Right ventricle myocardium superior (tissue), 1 donor: ENCODE measurements at places on chromosomes 11 and 22.

DNA sequence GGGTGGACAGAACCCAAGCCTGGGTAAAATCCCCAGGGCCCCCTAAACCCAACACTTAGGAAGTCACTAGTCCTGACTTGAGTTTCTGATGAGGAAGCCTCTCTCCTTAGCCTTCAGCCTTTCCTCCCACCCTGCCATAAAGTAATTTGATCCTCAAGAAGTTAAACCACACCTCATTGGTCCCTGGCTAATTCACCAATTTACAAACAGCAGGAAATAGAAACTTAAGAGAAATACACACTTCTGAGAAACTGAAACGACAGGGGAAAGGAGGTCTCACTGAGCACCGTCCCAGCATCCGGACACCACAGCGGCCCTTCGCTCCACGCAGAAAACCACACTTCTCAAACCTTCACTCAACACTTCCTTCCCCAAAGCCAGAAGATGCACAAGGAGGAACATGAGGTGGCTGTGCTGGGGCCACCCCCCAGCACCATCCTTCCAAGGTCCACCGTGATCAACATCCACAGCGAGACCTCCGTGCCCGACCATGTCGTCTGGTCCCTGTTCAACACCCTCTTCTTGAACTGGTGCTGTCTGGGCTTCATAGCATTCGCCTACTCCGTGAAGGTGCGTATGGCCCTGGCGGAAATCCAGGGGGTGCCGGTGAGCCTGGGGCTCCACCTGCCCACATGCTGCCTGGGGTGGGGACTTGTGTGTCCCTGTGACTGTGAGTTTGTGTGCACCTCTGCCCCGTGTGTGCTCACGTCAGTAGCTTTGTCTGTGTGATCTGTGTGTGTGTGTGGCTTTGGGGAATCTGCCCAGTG lies at the start of gene IFITM1:
TSS of gene IFITM1 (plus strand) at position 254 of the 767 bp plus-strand sequence. CDS start at position 385, 131 bp downstream.
- DNase-seq: peak; percentile 54

DNA sequence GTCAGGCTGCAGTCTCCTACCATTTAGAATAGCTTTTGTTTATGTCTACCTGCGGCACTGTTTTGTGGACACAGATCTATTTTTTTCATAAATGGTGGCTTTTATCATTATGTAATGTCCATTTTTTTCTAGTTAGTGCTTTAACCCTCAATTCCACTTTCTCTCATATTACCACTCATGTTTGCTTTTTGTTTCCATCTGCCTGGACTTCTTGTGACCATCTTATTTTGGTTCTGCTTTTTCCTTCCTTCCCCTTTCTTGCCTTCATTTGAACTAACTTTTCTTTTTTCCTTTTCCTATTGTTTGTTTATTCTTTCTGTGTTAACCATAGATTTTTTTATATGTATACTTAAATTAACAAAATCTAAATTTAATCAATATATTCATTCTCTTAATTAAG lies 98.5 kb upstream of the SLC22A12 start:
- no peak for DNase-seq

- no peak for DNase-seq
These were observed 72.1 kb upstream of the YWHAH start for GRCh38 chr22:31872209-31872608.

- DNase-seq: no peak
These were observed at the start of gene TSGA10IP for GRCh38 chr11:65945430-65945911. TSGA10IP (plus strand) TSS chr11:65945480; CDS start chr11:65945676, 196 bp downstream.

DNA sequence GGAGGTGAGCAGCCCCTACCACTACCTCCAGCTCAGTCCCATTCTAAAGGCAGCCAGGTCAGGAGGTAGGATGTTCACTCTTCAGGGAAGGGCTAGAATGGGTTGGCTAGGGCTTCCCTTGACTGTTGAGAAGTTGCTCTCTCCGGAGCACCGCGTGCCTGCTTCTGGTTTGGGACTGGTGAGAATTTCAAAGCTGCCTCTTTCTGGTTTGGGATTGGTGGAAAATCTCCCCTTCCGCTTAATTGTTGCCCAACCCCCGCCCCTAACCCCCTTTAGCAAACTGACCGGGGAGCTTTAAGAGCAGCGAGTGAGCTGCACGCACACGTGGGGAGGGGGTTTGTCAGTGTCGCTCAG lies 686 bp downstream of the USP2 start:
- no peak for DNase-seq

DNA sequence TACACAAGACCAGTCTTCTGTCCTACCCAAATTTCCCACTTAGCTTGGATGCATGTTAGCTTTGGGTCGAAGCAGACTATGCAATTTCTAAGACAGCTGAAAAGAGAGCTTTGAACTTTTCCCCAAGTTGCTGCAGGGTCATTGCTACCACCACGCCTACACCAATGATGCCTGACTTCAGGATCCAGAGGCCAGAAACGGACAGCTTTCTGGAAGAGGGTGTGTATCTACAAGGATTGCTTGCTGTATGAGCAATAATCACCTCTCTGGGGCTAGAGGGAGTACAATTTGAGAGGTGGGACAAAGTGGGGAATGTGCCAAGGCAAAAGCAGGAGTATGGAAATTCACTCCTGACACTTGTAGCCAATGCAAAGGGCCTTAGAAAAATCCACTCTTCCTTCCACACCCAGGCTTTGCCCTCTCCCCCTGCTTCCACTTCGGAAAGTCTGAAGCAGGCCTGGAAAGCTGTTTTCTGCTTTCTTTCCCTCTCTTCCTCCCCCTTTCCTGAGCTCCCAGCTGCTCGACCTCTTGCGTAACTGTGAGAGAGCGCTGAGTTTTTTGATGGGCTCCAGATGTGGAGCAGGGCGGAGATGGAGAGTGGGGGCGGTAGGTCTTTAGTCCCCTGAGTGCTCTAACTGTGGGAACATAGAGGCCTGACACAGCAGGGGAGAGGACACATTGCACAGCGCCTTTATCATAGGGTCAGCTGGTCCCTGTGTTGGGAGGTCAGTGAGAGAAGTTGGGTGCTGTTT lies 2.1 kb upstream of the PHLDB1 start:
- peak; percentile 84 for DNase-seq

DNA sequence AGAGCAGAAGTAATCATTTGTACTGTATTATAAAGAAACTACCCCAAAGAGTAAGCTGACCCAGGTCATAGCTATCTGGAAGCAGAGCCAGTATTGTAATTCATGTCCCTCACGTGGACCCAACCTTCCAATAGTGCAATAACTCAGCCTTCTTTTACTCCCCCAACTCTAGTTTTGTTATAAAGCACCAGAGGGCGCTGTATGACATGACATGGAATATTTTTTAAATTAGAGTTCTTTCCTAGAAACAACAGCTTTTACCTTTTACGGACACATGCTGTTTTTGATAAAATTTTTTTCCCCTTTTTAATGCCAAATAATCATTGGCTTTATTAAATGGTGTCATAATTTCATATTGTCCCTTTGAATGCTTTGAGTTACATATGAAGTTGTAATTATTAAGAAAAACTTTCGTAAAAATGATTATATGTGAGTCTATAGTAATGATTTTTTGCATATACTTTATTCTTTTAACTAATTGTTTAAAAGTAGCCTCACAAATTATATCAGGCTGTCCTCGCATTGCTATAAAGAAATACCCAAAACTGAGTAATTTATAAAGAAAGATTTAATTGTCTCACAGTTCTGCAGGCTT lies 76.9 kb downstream of the DKK3 start:
- no peak for DNase-seq

GRCh38 chr11:57801183-57801485 lies 39.5 kb downstream of the CTNND1 start:
- DNase-seq: no peak

- DNase-seq: peak; percentile 60
These were observed 75.7 kb downstream of the KIAA1671 start for GRCh38 chr22:25027959-25028840.

- peak; percentile 10 for DNase-seq
These were observed 125.0 kb downstream of the KCNQ1 start for GRCh38 chr11:2569731-2570210.

GRCh38 chr11:8267280-8267679 lies 3.6 kb upstream of the LMO1 start:
- peak; percentile 24 for DNase-seq

DNA sequence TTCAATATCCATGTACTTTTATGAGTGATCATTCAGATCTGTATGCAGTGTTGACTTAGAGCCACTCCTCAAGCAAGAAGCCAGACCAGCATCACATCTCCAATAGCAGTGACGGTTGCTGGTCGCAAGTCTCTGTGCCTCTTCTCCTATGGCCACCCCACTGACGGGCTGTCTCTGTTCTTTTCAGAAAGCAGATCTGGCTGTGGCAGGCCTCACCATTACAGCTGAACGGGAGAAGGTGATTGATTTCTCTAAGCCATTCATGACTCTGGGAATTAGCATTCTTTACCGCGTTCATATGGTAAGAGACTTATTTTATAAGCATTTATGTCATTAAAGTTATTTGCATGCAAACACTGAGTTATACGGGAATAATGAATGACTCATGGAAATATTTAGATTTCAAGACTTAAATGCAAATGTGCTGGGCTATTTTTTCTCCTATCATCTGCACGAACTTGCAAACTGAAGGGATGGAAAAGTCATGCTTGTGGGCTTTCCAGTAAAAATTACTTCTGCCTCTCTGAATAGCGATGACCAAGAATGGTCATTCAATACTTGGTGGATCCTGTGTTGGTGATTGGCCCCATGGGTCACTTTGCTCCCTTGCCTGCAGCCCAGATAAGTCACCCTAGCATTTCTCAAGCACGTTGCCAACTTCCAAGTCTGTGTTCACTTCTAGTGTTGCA lies 83.6 kb upstream of the TBCEL start:
- DNase-seq: no peak

DNA sequence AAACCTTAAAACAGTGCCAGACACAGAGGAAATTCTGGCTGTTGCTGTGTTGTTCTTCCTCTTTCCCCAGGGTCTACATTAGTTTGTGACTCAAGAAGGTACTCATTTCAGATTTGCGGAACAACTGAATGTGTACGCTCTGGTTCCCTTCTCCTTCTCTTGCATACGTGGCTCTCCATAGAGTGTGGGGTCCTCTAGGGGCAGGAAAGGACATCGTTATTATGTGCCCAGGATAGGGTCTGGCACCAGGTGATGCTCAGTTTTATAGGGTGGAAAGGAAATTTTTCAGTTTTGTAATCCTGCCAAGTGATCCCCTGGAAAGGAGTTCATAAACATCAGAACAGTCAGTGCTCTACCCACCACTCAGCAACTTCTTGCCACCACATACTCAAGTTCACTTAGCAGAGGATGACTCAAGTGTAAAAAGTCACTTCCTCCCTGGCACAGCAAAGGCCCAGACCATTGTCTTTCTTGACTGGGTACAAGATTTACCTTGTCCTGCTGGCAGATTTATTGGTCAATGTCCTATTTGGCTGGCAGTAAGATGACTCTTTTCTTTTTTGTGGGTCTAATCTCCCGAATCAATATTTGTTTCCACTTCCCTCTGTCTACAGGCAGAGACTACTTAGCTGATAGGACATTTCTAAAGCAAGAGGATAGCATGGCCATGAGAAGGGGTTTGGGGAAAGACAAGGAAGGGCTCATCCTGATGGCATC lies 246.0 kb upstream of the TENM4 start:
- DNase-seq: no peak

DNA sequence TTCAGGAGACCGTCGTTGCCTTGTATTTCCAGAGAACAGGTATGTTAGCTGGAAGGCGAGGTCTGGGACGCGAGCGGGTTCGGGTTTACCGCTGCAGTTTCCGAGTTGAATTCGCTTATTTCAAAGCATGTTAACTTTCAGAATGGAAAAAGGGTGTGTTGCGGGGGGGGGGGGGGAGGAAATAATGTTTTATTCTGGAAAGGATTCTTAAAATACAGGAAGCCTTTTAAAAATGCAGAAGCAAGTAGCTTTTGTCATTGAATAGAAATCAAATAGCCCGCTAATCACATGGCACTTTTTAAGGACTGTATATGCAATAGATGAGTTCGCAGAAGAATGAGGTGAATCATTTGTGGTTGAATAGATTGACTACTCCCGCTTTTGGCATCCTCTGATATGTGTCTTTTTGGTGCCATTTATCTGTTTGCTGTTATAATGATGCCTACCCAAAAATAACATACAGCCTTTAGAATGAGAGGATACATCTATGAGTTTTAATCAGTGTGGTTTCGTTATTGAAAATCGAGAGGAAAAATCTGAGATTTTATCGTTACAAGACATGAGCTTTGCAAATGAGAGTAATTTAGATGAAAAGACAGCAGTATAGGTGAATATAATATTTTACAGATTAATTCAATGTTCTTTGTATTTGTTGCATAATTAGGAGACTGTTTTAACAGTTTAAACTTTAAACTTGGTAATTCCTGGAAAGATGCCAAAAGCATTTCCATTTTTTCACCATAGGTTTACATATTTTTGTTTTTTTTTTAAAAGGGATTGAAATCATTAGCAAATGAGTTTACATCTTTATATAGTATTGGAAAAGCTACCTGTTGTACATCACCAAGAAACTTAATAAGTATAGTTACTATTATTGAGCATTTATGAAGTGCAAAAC lies 1.7 kb downstream of the PDE3B start:
- DNase-seq: no peak

- peak; percentile 67 for DNase-seq
These were observed 16.9 kb upstream of the RAC2 start for GRCh38 chr22:37260901-37261336.

DNA sequence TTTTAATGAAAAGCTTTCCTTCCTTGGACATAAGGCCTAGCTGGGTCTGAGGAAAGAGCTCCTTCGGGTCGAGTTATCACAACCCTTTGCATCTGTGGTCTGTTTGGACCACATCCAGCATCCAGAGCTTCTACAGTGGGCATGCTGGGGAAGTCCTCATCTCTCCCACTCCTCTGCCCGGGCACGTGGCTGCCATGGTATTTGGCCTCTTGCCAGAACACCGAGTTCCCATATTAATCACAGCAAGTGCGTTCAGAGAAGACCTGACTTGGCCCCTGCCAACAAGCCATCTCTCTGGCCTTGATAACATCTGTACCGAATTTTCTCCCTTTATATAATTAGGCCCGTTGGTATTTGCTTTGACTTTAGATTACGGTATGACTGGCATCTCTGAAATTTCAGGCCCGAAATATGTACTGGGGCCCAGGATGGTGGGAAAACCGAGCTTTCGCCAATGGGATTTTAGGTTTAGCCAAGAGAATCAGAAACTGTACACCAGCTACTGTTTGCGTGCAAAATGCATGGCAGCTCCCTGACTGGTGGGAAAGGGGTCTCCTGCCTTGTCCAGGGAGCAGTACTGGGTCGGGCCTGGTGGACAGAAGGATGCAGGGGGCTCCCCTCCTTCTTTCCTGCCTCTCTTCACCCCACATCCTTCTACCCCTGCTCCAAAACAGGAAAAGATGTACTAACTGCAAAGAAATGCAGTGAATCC lies 90.0 kb downstream of the MICAL2 start:
- DNase-seq: peak; percentile 57

DNA sequence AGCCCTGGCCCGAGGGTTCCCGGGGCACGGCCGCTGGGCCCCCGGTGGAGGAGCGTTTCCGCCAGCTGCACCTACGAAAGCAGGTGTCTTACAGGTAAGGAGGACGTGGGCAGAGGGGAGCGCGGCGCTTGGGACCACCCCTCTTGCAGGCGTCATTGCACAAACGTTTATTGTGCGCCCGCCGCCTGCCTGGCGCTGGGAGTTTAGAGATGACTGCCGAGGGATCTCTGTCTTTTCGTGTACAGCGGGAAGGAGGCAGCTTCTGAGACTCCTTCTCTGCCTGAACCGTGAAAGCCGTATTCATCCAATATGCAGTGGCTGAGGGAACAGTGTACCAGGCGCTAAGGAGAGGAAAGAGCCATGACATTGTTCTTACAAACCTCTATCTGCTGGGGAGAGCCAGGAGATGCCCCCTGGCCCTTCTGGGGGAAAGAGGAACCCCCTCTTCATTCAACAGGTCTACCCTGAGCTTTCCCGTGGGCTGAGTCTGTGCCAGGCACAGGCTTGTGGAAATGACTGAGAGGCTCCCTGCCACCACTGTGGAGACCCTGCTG lies 13.8 kb upstream of the DGKZ start:
- no peak for DNase-seq

GRCh38 chr22:27692243-27692642 lies 109.3 kb downstream of the MN1 start:
- DNase-seq: no peak
